ENCODE measurements at places on chromosomes 5 and 9. TPM values are rescaled to one million over a fixed set of nuclear protein-coding genes. Genes with fewer than 3 reads are reported as not detected.
A peak's percentile ranks its signal among the peaks of the same experiment; 100 is the strongest.

Gene CDC14B
- total RNA-seq: 4.8 TPM

Gene BAAT
- total RNA-seq: not detected

Gene ENHO
- total RNA-seq: not detected

Gene FBXW11
- 50.4 TPM for total RNA-seq

Gene UNC13B
- total RNA-seq: 1.2 TPM

Gene ST8SIA4
- total RNA-seq: 59.3 TPM

DNA sequence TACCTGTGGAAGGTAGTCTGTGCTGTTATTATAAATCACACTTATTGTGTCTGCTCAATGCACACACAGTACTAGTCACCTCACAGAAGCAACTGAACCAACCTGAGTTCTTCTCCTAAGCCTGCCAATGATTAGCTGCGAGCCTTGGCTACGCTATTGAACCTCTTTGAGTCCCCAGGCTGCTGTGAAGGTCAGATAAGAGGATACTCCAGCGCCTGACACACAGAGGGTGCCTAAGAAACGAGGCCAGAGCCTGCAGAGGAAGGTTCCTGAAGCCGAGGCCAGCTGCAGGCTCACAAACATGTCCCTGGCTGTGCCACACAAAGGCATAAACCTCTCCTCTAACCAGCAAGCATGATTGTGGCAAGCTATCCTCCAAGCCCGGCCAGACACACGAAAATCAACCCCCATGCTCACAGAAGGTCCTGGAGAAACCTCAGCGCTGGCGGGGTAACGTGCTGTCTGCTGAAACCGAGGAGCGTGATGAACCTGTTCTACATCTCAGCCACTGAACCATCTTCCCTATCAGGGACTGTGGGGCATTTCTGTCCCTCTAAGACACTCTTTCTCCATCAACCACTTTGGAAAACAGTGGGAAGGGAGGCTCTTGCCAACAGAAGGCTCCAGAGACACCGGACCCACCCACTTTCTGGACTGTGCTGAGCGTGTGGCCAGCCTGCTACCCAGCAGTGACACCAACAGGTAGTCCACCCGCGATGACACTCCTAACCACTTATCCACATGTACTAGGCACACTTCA, 53.2 kb upstream of the SLC25A51 start:
- no peaks in the 10 kb centered on the region for H3K36me3 ChIP-seq
- no peak overlapping the region for H3K27ac ChIP-seq
- H3K4me3 ChIP-seq: no peak overlapping the region
- no peak for DNase-seq
- no peaks in the 10 kb centered on the region for H3K27me3 ChIP-seq
- H3K4me1 ChIP-seq: peaks cover 38% of the 10 kb centered on the region

DNA sequence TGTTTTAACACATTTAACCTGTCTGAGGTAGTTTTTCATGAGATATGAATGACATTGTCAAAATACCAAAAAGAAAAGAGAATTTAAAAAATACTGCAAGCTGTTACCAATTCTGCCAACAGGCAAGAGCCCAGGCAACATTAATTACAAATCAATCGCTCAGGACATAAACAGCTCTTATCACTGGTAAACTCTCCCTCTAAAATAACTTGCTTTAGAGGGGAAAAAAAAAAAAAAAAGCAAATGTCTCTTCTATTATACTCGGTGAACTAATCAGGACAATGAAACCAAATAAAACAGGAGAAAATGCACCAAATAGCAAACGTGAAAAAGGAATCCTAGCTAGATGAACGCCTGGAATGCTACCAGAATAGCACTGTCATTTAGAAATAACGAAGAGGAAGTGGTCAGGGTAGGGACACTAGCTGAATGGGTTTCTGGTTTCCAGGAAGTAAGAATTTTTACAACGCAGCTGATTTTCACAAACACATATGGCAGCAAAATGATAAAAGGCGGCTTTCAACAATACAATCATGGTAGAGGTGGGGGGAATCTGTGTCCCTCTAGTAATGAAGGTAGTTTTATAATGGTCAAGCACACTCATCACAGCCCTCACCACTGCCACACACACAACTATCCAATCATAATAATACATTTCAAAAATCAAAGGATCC, 94.9 kb downstream of the DENND1A start:
- peak overlapping the region; percentile 3 for H3K4me3 ChIP-seq
- H3K27ac ChIP-seq: no peak overlapping the region
- H3K36me3 ChIP-seq: peaks cover 13% of the 10 kb centered on the region
- no peaks in the 10 kb centered on the region for H3K27me3 ChIP-seq
- no peak for DNase-seq

DNA sequence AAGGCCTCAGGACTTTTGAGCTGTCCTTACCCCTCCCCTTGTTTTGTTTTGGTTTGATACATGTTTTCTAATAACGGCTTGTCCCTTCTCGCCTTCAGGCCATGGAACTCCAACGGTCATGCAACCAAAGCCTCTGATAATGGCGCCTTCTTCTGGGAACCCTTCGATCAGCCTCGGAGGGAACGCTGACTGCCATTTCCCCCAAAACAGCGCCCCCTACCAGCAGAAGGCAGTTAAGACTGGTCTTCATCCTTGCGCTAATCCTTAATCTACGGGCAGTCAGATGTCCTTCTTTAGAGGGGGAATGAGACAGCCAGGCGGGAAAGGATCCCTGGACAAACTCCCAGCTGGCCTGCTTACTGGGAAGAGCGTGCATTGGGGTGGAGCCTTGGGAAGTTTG, 276.6 kb downstream of the ICE1 start:
- no peaks in the 10 kb centered on the region for H3K36me3 ChIP-seq
- H3K4me1 ChIP-seq: no peaks in the 10 kb centered on the region
- H3K4me3 ChIP-seq: no peak overlapping the region
- DNase-seq: no peak
- H3K27ac ChIP-seq: no peak overlapping the region

DNA sequence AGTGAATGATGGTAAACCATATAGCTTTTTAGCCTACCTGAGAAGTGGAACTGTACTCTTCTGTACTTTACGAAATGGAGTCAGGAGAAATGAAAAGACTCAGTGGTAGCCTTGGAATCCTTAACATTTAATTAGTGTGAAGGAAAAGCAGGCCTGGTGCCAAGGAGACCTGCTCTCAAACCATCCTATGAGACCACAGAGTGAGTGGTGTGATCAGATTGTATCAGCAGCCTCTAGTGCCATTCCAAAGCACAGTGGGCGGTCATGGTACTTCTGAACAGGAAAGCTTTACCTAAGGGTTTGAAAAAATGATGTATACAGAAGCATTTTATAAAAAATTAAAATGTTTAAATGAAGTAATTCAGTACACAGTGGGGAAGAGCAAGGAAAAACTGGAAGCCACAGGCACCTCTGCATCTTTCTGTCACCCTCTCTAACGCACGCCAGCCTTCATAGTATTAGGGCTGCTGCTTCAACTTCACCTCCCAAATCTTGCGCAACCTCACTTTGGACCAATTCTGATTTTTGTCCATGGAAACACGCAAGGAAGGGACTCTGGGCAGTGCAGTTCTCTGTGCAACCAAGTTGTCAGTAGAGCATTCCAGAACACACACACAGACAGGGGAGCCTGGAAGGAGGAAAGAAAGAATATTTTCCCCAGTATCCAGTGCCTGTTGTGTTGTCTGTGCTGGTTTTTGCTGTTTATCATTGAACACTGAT, 203.7 kb downstream of the SH3GL2 start:
- DNase-seq: no peak
- H3K4me1 ChIP-seq: no peaks in the 10 kb centered on the region
- no peak overlapping the region for H3K4me3 ChIP-seq
- H3K27ac ChIP-seq: no peak overlapping the region
- H3K36me3 ChIP-seq: no peaks in the 10 kb centered on the region

GRCh38 chr5:157870837-157871834, 12.2 kb upstream of the CLINT1 start:
- peaks cover 9% of the 10 kb centered on the region for H3K4me1 ChIP-seq
- peaks cover 7% of the 10 kb centered on the region for H3K27me3 ChIP-seq
- no peak for DNase-seq
- no peak overlapping the region for H3K4me3 ChIP-seq

- no peaks in the 10 kb centered on the region for H3K27me3 ChIP-seq
- peaks cover 24% of the 10 kb centered on the region for H3K4me1 ChIP-seq
- peaks cover 26% of the 10 kb centered on the region for H3K36me3 ChIP-seq
- H3K4me3 ChIP-seq: no peak overlapping the region
- DNase-seq: peak; percentile 7
- no peak overlapping the region for H3K27ac ChIP-seq
These were observed 32.3 kb downstream of the ATP6V0E1 start for GRCh38 chr5:173015598-173016455.

DNA sequence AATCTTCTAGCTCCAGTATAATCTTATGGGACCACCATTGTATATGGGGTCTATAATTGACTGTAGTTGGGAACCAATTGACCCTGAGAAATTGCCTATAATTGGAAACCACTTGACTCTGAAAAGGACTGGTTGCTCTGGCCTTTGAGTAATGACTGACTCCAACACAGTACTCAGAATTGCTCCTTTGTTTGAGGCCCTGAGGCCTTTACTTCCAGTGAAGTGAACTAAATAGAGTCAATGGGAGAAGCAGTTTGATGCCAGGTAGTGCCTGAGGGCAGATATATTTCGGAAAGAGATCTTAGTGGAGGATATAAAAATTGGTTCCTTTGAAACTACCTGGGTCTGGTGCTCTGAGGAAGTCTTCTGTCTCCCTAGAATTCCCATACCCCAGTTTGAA, 16.0 kb upstream of the TMEM171 start:
- no peaks in the 10 kb centered on the region for H3K36me3 ChIP-seq
- H3K27ac ChIP-seq: no peak overlapping the region
- peaks cover 3% of the 10 kb centered on the region for H3K4me1 ChIP-seq
- peaks cover 36% of the 10 kb centered on the region for H3K27me3 ChIP-seq
- no peak overlapping the region for H3K4me3 ChIP-seq

GRCh38 chr5:6704361-6704851, 8.8 kb upstream of the TENT4A start:
- H3K4me1 ChIP-seq: peaks cover 11% of the 10 kb centered on the region
- no peak overlapping the region for H3K27ac ChIP-seq
- peaks cover 19% of the 10 kb centered on the region for H3K27me3 ChIP-seq

DNA sequence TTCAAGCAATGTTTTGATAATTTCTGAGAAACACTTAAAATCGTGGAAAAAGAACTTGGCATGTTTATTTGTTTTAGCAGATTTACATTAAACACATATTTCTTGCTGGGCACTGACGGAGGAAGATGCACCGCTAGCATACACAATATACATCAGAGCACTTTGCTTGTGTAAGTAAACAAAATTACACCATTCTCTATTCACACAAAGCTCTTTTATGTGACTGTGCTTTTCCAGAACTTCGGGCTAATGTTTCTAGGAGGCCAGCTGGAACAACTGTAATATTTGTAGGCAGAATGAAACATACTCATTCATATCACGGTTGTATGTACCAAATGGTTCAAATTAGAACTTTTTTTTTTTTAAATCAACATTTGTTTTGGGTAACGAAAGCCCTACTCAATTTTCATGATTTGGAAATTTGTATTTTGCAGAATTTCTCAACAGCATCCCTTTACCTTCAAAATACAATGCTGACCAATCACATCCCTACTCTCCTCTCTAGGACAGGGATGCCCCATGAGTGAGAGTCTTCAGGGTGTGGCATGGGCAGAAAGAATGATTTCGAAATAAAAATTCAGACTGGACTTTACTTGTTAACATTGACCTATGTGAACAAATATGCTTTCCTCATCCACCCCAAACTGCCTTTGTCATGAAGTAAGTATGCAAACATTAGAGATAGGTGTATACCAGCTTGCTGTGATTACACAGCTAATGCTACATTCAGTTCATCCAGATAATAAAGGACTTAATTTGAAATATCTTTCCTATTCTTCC, 425.1 kb downstream of the BNC2 start:
- H3K4me1 ChIP-seq: no peaks in the 10 kb centered on the region
- H3K27me3 ChIP-seq: no peaks in the 10 kb centered on the region
- H3K27ac ChIP-seq: no peak overlapping the region
- H3K36me3 ChIP-seq: no peaks in the 10 kb centered on the region
